ENCODE measurements at places on chromosomes 5 and 9.

GRCh38 chr9:109918339-109919163 lies 138.6 kb downstream of the PALM2AKAP2 start:
- DNase-seq, result no peak

DNA sequence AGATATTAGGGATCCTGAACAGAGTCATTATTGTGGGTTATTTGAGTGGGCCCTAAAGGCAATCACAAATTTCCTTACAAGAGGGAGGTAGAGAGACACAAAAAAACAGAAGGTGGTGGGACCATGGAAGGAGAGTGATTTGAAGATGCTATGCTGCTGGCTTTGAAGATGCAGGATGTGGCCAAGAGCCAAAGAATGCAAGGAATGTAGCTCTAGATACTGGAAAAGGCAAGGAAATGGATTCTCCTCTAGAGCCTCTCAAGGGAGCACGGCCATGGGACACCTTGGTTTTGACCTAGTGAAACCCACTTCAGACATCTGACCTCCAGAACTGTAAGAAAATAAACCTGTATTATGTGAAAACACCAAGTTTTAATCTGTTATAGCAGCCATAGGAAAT lies 53.8 kb downstream of the TTC39B start:
- DNase-seq, result peak; percentile 65

DNA sequence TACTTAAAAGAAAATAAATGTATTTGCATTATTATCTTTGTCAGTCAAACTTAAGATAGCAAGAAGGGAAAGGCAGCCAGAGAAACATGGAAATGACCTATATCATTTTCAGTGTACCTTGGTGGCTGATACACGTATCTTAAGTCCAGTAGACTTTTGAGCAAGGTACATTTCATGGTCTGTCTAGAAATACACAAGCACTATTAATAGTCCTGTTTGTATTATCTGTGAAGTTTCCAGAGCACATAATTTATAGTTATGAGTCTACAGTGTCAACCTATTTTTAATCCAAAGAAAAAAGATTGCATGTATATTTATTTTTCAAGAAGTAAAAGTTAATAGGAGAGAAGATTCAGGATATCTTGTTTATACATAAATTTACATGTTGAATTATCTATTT lies 95.7 kb downstream of the IZUMO3 start:
- no peak for DNase-seq

DNA sequence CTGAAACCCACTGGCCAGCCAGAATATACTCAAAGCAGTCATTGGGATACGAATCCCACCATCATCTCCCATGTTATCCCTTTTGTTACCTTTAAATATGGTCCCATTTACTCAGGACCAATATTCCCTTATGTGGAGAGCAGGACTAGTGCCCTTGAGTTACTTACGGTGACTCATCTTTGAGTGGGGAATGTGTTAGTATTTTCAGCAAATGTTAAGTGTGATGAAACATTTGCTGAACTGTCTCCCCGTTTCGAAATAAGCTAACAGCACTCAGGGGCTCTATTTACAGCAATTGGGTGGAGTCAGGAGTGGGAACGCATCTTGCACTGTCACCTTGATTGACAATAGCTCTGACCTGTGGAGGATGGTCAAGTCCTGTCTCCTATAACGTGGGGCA lies 67.4 kb downstream of the CTSL start:
- DNase-seq, result peak; percentile 89

DNA sequence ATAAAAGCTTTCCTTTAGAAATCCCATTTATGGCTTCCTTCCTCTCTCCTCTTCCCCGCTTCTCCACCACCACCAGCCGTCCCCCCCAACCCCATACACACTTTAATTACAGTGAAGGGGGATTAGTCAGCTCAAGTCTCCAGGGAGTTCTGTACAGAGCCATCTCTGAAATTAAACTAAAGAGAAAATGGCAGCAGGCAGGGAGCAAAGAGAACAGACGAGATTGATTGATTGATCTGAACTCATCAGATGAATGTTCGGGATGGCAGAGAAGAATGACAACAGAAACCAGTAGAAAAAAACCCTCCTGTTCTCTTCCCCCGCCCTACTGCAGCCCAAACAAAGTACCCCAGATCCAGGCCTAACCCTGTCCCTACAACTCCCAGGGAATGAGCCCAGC lies 241.7 kb upstream of the PANK3 start:
- DNase-seq, result no peak

DNA sequence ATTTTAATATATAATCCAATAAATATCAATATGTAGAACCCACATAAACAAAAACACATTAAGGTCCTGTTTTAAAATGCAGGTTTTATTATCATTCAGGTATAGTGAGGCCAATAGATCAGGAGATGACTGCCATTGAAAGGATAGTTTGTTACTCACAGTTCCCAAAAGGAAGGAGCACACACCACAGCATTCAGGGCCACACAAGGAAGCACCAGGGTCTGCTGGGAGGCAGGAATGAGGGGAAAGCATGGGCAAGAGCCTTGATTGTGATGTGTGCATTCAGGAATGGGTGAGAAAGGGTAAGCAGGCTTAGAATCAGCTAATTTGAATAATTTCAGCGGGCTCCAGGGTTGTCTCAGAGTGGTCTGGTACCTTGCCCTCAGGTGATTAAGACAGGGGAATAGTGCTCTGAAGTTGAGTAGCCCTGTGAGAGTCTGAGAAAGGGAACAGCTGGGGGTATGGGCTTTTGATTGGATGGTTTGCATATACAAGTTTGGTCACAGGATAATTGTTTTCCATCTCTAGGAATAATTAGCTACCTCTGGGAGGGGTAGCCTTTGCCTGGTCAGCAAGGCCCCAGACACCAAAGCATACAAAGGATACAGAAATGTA lies 19.8 kb upstream of the OTULIN start:
- DNase-seq, result no peak

DNA sequence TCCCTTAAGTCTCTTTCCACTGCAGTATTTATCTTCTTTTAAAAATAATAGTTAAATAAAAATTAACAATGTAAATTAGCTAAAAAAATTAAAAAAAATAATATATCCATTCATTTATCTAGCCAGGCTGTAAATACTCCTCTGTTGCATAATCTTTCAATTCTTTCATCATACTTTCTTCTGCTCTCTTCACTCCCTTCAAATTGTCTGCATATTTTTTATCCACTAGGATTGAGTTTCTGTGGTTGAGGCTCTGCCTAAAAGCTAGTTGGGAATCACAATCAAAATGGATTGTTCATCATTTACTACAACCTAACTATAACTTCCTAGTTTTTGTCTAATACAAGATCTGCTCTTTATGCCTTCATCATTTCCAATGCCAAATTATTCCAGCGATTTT lies 182.2 kb downstream of the PDE4D start:
- peak; percentile 59 for DNase-seq

DNA sequence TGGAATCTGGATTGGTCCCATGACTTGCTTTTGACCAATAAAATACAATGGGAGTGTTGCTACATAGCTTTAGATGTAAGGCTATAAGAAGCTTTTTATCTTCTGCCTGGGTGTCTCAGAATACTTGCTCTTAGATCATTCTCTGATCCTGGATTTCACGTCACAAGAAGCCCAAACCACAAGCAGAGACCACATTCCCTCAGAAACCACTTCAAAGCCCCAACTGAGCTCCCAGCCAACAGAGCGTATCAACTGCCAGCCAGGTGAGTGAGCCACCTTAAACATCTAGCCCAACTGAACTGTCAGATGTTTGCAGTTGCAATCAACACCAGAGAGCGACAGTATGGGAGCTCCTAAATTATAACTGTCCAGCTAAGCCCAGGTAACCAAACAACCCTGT lies 687.1 kb downstream of the TLE1 start:
- no peak for DNase-seq

- no peak for DNase-seq
Measured at GRCh38 chr9:88586452-88586851, 51.5 kb downstream of the NXNL2 start.

GRCh38 chr9:81683238-81683637 lies 6.1 kb downstream of the TLE1 start:
- DNase-seq, result no peak

DNA sequence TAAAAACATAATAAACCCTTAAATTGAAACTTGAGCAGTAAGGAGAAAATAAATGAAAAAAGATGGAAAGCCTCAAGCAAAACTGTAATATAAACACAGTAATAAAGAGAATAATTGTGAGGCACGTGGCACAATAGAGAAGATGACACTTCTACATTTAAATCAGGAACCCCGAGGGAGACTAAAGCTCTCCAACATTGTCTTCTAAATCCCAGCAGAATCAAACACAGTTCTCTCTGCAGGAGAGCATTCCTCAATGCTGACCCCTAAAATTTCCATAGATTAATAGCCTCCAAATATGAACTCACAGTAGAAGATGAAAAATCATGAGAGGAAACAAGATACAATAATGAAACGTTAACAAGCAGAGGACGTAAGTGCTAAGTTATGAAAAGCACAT lies 721.2 kb upstream of the COX7C start:
- no peak for DNase-seq

- no peak for DNase-seq
Measured at GRCh38 chr9:22170990-22171670, 162.0 kb upstream of the CDKN2B start.

- no peak for DNase-seq
Measured at GRCh38 chr9:75269197-75269596, 180.9 kb downstream of the OSTF1 start.

Data from fibroblast of pulmonary artery (primary cell).